Activated B cell treated with CpG ODN at 0.5 μM for 24 hours (primary cell): ENCODE measurements at places on chromosomes 1 and 21.
A peak's percentile ranks its signal among the peaks of the same experiment; 100 is the strongest.

- H3K4me1 ChIP-seq = peaks cover 19% of the 10 kb centered on the region
- no peak overlapping the region for H3K4me3 ChIP-seq
- H3K36me3 ChIP-seq = no peaks in the 10 kb centered on the region
- H3K27me3 ChIP-seq = no peaks in the 10 kb centered on the region
- no peak for DNase-seq
- H3K27ac ChIP-seq = no peak overlapping the region
Measured at GRCh38 chr1:64983110-64983509, 16.8 kb upstream of the JAK1 start.

- H3K4me1 ChIP-seq = no peaks in the 10 kb centered on the region
- no peak for DNase-seq
- H3K27me3 ChIP-seq = peaks cover under 1% of the 10 kb centered on the region
- H3K36me3 ChIP-seq = no peaks in the 10 kb centered on the region
- H3K4me3 ChIP-seq = no peak overlapping the region
Measured at GRCh38 chr1:96598416-96599168, 123.0 kb upstream of the PTBP2 start.

DNA sequence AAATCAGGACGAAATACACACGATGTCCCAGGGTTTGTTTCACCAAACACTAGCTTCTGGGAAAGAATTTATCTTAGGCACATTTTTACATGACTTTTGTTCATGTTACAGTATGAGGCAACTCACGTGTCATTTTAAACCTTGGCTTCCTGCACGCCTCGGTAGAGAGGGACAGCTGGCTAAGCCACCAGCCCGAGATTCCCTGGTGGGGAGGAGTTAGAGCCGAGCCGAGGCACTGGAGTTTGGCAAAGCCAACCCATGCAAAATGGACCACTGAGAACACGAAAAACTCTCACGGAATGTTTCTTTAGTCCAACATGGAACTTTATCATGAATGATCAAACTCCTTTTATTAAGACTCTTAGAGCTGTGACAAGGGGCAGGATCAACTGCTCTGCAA lies 240.0 kb downstream of the DYRK1A start:
- peaks cover 22% of the 10 kb centered on the region for H3K27me3 ChIP-seq
- no peak for DNase-seq
- H3K4me3 ChIP-seq = no peak overlapping the region
- H3K36me3 ChIP-seq = no peaks in the 10 kb centered on the region
- no peaks in the 10 kb centered on the region for H3K4me1 ChIP-seq
- no peak overlapping the region for H3K27ac ChIP-seq

DNA sequence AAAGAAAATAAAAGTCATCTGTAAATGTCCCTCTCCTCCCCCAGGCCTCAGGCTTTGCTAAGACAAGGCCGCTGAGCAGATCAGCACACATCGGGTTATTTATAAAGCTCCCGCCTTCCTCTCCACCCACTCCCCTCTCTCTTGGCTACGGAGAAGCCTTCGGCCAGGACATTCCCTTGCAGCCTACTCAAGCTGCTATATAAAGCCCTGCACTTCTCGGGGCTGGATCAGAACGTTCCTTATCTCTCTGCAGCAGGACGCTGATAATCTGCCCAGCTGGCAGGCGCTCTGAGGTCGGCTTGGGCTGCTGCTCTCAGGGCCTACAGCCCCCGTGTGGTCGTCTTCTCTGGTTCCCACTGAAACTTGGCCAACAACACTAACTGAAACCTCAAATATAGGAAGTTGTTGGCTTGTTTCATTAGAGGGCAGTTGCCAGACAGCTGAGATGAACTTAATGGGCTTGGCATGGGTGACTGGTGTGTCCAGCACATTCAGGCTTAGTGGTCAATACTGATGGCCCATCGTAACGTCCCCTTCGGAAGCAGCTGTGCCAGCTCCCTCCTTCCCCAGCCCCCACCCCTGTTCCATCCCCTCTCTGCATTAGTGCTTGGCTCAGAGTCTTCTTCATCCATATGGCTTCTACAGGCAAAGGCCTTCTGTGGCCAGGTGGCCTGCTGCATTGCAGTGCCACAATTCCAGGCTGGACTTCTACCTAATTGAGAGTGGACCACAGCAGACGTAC lies 64.6 kb downstream of the IER5 start:
- no peaks in the 10 kb centered on the region for H3K36me3 ChIP-seq
- H3K4me1 ChIP-seq = peaks cover 48% of the 10 kb centered on the region
- peak overlapping the region; percentile 71 for H3K4me3 ChIP-seq
- H3K27ac ChIP-seq = peak overlapping the region; percentile 64

- DNase-seq = peak; percentile 36
- peaks cover 23% of the 10 kb centered on the region for H3K36me3 ChIP-seq
- peaks cover 76% of the 10 kb centered on the region for H3K4me1 ChIP-seq
- H3K4me3 ChIP-seq = peak overlapping the region; percentile 81
Measured at GRCh38 chr21:33402001-33402979, 923 bp upstream of the IFNGR2 start.

- no peak for DNase-seq
- H3K4me3 ChIP-seq = peak overlapping the region; percentile 98
Measured at GRCh38 chr21:39182484-39183271, 573 bp downstream of the PSMG1 start.

- H3K27me3 ChIP-seq = peaks cover 10% of the 10 kb centered on the region
- no peak for DNase-seq
- H3K4me3 ChIP-seq = no peak overlapping the region
- H3K4me1 ChIP-seq = no peaks in the 10 kb centered on the region
- H3K27ac ChIP-seq = no peak overlapping the region
- H3K36me3 ChIP-seq = no peaks in the 10 kb centered on the region
Measured at GRCh38 chr1:55634516-55634915, 419.4 kb upstream of the USP24 start.

DNA sequence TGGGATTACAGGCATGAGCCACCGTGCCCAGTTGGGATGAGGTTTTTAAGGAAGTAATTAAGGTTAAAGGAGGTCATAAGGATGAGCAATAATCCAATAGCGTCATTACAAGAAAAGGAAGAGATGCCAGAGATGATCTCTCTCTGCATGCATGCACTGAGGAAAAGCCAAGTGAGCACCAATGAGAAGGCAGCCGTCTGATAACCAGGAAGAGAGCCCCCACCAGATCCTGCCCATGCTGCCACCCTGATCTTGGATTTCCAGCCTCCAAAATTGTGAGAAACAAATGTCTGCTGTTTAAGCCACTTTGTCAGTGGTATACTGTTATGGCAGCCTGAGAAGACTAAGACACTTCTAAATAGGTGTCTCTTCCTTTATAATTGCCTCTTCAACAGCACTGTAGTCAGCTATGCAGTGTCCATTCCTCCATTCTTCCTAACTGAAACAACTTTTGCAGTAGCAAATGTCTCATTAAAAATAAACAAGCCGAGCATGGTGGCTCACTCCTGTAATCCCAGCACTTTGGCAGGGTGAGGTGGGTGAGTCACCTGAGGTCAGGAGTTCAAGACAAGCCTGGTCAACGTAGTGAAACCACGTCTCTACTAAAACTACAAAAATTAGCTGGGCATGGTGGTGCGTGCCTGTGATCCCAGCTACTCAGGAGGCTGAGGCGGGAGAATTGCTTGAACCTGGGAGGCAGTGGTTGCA lies 216.2 kb upstream of the RUNX1 start:
- no peaks in the 10 kb centered on the region for H3K4me1 ChIP-seq
- H3K36me3 ChIP-seq = no peaks in the 10 kb centered on the region
- no peak overlapping the region for H3K4me3 ChIP-seq

DNA sequence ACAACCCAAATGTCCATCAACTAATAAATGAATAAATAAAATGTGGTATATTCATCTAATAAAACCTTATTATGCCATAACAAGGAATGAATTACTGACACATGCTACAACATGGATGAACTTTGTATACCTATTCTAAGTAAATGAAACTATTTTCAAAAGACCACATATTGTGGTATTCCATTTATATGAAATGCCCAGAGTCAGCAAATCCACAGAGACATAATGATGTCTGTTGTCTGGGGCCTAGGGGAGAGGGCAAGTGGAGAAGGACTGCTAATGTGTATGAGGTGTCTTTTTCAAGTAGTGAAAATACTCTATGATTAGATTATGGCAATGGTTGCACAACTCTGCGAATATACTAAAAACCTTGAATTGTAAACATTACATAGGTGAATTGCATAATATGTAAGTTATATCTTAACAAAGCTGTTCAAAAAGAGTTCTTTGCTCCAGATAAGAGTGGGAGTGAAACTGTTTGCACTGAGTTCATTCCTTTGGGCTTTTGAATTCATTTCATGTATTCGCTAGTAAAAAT lies 464.2 kb downstream of the NUF2 start:
- DNase-seq = no peak
- H3K4me3 ChIP-seq = no peak overlapping the region
- H3K27me3 ChIP-seq = no peaks in the 10 kb centered on the region
- H3K27ac ChIP-seq = no peak overlapping the region
- H3K4me1 ChIP-seq = no peaks in the 10 kb centered on the region

DNA sequence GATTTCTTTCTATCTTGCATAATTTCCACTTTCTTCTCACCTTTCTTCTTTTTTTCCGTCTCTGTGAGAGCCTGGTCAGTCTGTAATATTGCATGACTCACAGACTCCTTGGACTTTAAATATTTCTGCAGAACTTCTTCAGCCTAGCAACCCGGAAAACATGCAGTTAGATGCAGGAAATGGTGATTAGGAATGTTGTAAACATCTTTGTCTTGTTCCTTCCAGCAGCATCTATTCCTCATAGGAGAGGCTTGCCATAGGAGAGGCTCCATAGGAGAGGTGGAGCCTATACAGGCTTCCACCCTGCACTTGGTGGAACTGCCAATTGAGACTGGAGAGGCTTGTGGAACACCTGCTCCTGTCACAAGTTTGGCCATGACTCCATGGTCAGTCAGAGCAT lies 10.0 kb downstream of the GBP5 start:
- H3K36me3 ChIP-seq = peaks cover 78% of the 10 kb centered on the region
- no peak overlapping the region for H3K27ac ChIP-seq
- H3K27me3 ChIP-seq = no peaks in the 10 kb centered on the region
- H3K4me3 ChIP-seq = no peak overlapping the region

DNA sequence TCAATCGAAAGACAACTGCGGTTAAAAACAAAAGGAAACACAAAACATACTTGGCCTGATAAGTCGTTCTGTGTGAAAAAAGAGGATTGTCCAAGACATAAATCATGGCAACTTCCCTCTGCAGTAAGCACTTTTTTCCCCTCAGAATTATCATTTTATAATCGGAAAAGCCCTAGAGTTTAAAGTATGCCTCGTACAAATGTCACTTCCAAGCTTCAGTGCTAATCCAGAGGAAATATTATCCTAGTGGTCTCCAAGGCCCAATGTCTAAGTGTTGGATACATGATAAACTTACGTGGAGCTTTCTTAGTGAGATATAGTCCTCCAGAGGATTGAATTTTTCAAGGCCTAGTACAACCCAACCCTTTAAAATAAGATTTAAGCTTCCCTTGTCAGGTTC lies 11.2 kb upstream of the NTMT2 start:
- H3K4me1 ChIP-seq = no peaks in the 10 kb centered on the region
- H3K27me3 ChIP-seq = peaks cover 4% of the 10 kb centered on the region
- no peak overlapping the region for H3K27ac ChIP-seq
- H3K36me3 ChIP-seq = no peaks in the 10 kb centered on the region
- H3K4me3 ChIP-seq = no peak overlapping the region
- no peak for DNase-seq

GRCh38 chr1:94795434-94795833 lies 24.7 kb upstream of the SLC44A3 start:
- H3K27me3 ChIP-seq = no peaks in the 10 kb centered on the region
- H3K4me3 ChIP-seq = peak overlapping the region; percentile 12
- H3K27ac ChIP-seq = peak overlapping the region; percentile 68
- no peaks in the 10 kb centered on the region for H3K36me3 ChIP-seq

DNA sequence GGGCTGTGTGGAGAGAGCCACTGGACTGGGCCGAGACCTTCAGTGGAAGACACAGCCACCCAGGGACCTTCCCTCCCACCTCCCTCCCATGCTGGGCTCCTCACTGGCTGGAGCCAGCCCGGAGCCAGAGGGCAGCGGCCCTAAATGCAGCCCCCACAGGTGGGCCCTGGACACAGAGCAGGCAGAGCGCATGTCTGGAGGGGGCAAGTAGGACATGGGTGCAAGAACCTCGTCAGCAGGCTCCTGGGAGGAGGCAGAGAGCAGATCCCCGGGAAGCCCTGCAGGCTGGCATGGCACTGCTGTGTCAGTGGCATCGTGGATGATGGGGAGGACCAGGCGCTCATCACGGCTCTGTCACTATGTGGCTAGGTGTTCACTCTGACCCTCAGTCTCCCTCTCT lies 45.7 kb downstream of the DMRTB1 start:
- no peak for DNase-seq
- H3K4me1 ChIP-seq = no peaks in the 10 kb centered on the region
- no peaks in the 10 kb centered on the region for H3K36me3 ChIP-seq
- H3K4me3 ChIP-seq = no peak overlapping the region
- peaks cover 5% of the 10 kb centered on the region for H3K27me3 ChIP-seq

DNA sequence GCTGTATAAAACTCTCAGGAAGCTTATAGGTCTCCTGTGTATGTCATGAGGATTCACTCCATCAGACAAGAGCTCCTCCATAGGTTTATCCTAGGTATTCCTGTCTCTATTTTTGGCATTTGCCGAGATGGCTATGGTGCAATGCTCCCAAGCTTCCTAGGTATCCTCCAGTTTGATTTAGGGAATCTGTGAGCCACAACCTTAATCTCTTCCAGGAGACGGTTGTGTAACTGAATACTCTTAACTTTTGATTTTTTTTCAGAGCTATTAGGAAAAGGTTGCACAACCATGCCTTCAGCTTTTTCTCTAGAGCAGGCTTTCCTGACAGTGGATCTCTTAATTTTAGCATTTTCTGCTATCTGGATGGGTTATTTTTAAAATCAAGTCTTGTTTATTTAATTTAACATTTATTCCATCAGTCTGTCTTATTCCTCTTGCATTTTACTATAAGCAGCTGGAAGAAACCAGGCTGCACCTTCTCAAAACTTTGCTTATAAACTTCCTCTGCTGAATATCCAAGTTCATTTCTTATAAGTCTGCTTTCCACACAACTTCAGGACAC lies 69.4 kb upstream of the BACE2 start:
- H3K4me1 ChIP-seq = no peaks in the 10 kb centered on the region
- DNase-seq = no peak

DNA sequence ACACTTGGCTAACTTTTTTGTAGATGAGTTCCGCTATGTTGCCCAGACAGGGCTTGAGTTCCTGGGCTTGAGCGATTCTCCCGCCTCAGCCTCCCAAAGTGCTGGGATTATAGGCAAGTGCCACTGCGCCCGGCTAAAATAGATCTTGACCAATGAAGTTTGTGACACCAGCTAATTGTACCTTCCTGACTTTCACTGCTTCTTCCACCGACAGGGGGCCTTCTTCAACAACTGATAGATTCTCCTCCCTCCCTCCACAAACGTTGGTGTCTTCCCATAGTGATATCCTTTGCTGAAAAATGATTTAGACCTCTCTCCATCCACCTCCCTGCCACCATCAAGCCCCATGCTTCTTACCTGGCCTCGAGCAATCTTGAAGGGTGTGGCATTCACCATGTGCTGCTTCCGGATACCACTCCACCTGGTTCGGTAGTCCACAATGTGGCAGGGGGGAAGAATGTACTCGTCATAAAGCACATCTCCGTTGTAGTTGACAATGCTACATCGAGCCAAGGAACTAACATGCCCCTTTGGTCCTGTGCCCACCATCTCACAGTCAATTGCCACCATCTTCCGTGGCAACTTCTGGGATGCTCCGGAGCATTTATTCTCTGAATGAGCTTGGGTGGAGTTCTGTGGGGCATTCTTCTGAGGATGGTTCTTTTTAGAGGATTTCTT lies 1.6 kb upstream of the METTL25B start:
- peaks cover 42% of the 10 kb centered on the region for H3K36me3 ChIP-seq
- DNase-seq = no peak
- peaks cover 25% of the 10 kb centered on the region for H3K4me1 ChIP-seq
- no peaks in the 10 kb centered on the region for H3K27me3 ChIP-seq
